ENCODE measurements at places on chromosomes 11 and 22.
A peak's percentile ranks its signal among the peaks of the same experiment; 100 is the strongest.

DNA sequence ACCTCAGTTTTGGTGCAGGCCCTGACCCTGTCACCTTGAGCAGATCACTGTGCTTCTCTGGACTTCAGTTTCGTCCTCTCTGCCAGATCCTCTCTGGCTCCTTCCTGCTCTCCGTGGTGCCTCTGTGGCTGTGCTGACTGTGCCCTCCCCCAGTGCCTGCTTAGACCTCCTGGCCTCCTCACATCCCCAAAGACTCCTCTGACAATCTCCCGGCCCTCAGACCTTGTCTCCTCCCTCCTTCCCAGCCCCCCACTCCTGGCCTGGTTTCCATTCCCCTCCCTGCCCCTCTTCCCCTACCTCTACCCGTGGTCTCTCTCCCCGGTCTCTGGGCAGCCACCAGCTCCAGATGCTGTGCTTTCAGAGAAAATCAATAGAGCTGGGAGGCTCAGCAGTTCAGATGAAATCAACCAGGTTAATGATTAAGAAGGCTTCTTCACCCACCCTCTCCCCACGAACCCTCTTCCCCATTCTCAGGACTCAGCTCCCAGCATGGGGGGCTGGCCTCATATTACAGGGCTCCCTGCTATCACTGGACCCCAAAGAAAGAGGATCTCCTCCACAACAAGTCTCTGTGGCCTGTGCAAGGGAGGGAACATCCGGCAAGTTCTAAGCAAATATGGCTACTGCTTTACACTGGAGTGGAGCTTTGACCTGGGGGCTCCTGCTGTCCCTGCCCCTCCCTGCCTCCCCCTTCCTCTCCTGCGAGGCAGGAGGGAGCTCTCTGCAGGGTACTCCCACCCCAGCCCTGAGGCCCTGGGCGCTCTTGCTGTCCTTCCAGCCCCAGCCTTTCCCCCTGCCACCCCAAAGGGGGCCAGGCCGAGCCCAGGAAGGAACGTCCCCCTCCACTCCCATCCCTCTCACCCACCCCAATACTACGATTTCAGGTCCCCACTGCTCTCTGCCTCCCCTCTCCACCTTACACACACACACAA lies 8.5 kb downstream of the BACE1-AS start:
- no peak for DNase-seq

- no peak for DNase-seq
These were observed 1059.3 kb upstream of the CNTN5 start for GRCh38 chr11:97961431-97961830.

DNA sequence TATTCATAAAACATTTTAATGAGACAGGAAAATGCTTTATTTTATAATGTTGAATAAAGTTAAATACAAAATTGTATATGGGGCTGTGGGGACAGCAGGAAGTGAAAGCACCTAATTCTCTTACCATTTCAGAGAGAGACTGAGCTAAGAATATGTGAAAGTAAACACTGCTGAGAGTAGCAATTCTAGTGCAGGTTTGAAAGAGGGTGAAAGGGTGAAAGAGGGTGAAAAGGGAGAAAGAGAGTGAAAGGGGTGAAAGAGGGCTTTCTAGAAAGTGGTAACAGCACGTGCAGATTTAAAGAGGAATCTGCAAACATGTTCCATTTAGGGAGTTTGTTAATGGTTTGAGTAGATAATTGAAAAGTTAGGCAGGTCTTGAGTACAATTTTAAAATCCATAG lies 652.0 kb upstream of the CCDC90B start:
- DNase-seq: no peak

DNA sequence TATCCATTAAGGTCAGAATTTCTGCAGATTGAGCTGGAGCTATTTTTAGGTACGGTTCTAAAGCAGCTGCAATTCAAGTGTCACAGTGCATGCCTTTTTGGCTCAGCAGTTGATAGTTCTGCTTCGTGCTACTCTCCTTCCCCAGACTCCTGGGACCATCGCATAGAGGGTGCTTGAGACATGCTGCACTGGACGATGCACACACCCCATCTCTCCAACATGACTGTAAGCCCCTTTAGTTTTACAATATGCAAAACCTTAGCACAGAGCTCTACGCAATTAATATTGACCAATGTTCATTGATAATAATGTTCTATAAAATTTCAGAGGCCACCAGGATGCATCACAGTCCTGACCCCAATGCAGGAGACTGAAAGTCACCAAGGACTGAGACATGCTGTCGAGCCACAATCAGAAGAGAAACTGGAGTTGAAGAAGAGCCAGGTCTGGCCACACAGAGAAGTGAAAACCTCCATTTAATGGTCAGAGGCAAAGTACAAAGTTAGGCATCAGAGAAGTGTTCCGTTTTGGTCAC lies 120.9 kb upstream of the ZC3H12C start:
- DNase-seq: no peak

DNA sequence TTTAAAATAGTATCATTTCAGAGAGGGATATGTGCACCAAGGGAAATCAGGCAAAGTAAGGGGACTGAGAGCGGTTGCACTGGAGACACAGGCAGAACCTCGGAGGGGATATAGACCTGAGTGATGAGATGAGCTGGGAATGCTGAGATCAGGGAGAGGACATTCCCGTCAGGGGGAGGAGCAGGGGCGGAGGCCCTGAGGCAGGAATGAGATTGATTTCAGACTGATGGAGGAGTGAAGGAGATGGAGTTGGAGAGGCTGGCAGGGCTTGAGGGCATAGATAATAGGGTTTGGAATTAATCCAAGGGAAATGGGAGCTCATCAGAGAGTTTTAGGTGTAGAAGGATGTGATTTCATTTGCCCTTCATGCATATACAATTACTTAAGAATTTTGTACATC lies 13.2 kb downstream of the CD6 start:
- DNase-seq: no peak

DNA sequence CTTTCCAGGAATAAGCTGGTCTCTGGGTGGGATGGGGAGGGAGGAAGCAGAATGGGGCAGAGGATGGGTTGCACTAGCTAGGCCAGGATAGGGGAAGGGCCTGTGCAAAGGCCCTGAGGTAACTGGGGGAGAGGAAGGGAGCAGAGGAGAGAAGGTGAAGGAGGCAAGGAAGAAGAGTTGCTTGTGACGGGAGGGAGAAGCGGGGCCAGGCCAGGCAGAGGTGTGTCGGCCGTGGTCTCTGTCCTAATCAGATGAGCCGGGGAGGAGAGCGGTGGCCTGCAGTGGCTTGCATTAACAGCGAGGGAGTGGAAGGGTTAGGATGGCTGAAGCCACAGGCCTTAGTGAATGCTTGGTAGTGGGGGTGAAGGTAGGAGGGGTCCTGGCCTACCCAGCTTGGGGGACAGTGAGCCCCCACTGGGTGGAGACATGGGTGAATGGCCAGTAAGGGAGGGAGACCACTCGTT lies 6.0 kb upstream of the DERL3 start:
- DNase-seq: no peak

DNA sequence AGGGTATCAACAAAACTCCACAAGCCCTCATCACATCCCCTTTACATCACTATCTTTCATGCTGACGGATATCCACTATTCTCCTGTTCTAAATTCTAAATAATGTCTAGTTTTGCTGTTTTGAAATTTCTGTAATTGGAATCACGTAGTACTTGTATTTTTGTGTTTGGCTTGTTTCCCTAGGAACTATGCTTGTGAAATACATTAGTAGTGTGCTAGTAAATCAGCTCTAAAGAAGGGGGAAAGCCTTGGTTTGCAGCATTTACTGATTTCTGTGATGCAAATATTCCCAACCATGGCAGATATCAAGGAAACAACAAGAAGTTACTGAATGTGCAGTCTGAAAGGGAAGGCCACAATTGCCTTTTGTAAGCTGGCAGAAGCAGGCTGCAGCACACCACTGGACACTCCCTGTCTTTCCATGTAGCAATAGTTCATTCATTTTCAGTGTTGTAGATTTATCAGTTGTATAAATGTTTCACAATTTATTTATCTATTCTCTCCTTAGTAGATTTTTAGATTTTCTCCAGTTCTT lies 4.7 kb upstream of the FOLH1 start:
- no peak for DNase-seq

- DNase-seq: no peak
These were observed 831.6 kb downstream of the KCNA4 start for GRCh38 chr11:29184939-29185890.

DNA sequence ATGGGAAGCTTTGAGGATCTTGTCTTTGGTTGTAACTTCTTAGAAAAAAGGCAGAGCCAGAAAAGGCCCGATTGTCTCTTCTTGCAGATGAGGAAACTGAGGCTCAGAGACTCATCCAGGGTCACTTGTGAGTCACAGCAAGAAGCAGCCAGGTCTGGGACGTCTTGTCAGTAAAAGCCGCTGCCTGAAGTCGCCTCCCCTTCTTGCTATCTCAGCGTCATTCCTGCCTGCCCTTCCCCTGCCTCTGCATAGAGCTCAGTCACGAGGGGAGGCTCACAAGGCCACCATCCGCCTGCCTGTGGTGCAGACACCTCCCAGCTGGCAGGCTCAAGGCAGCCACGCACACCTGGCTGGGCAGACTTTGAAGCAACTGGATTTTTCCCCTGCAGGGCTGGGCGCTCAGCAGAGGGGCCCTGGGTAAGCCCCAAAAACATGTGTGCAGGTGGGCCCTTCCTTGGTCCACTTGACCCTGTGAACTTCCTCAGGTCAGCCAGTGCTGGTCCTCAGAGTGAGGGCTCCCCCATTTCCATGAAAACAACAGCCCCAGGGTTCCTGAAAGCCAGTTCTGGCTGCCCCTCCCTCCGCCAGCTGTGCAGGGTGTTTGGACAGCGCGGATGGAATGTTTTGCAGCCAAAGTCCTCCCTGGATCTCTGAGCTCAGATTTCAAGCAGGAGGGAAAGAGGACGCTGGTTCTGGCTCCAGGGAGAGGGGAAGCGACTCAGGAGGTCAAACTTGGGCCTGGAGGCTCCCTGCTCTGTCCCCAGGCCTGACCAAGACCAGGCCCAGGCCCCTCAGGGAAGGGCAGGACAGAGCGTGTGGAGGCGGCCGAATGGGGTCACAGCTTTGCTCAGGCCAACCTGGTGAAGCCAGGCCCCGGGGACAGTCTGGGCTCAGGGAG lies 6.0 kb upstream of the RAB3IL1 start:
- no peak for DNase-seq

DNA sequence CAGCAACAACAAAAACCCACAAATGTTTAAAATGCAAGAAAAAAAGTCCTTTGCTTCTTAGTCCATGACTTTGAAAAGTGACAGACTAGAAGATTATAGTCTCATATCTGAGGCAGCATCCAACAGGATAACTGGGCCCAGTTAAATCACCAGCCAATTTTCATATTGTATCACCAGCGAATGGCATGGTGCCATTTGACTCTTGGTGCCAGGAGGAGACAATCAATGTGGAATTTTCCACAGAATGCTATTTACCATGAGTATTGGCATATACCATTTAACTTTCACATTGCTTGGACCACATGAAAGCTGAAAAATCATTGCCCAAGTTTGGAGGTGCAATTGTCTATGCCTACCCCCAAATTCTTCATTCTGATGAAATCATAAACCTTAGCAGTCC lies 255.5 kb downstream of the TENM4 start:
- no peak for DNase-seq

DNA sequence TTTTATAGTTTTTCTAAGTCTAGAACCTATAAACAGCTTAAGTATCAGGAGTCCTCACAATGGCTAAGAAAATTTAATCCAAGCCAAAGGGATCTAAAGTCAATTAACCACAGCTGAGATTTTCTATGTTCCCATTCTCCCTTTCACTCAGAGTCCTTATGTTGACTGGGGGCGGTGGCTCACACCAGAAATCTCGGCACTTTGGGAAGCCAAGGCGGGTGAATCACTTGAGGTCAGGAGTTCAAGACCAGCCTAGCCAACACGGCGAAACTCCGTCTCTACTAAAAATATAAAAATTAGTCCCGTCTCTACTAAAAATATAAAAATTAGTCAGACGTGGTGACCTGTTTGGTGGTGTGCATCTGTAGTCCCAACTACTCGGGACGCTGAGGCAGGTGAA lies 6.9 kb downstream of the RDX start:
- no peak for DNase-seq

DNA sequence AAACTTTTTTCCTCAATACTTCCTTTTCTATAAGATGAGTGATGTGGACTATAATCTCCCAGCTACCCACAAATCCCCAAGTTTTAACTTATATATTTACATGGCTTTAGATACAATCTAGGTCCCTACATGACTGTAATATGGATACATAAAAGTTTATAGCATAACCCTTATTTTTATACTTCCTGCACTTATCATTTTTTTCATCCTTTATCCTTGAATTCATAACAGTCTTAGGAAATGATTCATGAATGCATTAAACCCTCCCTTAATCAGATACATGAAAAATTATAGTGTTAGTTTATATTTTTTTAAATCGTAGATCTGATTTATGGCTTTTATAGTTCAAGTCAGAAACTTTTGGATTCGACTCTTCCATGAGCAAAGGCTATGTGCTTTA lies 195.8 kb downstream of the MAML2 start:
- no peak for DNase-seq

GRCh38 chr22:26035523-26035922 lies 133.7 kb upstream of the SEZ6L start:
- DNase-seq: no peak

- no peak for DNase-seq
These were observed 95.5 kb downstream of the CEP164 start for GRCh38 chr11:117423046-117423575.

- peak; percentile 60 for DNase-seq
These were observed 16.4 kb upstream of the SCGB1A1 start for GRCh38 chr11:62402226-62402959.

- DNase-seq: no peak
These were observed 18.1 kb downstream of the DGCR2 start for GRCh38 chr22:19103880-19104821.

DNA sequence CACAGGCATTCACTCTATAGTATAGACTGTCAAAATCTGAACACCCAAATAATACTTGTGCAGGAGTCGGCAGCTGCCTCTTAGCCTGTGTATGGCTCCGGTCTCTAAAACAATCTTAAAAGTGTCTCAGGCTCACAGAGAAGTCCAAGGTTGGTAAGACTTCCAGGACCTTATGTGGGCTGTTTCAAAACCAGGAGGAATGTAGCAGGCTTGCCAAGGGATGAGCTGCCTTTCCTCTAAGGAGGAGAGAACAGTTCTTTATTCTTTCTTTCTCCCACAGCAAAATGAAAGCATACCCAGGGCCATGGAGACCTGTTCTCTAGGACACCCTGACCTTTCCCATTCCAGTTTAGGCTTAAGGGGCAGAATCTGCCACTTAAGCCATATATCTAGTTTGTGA lies 176.5 kb downstream of the TRPC6 start:
- no peak for DNase-seq

DNA sequence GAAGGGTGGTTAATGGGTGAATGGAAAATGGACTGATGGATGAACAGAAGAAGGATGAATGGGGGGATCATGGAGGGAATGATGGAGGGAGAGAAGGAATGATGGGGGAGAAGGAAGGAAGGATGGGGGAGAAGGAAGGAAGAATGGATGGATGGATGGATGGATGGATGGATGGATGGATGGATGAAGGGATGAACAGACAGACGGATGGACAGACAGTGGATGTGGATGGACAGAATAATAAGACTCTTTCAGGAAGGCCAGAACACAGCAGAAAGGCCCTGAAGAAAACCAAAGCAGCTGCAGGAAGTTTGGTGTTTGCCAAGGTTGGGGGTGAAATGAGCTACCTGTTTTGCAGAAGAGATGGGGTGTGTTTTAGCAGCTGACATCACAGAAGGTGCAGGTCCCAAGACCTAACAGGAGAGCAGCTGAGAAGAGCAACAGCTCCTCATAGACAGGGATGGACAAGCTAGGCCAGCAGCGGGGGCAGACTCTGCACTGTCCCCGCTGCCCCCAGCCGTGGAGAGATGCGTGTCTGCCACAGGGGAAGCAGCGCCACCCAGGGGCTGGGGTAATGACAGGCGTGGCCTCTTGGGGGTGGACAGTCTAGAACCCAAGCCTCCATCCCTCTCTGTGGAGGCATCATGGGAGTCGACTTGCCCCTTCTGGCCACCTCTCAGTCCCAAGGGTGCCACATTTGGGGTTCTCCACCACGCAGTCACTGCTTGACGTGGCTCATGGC lies 17.9 kb downstream of the C1QTNF6 start:
- DNase-seq: peak; percentile 29

Measured in CD4-positive, alpha-beta T cell treated with Interleukin-17A for 1 hour (primary cell).